ENCODE measurements at places on chromosomes 2 and 18.
A peak's percentile ranks its signal among the peaks of the same experiment; 100 is the strongest.

DNA sequence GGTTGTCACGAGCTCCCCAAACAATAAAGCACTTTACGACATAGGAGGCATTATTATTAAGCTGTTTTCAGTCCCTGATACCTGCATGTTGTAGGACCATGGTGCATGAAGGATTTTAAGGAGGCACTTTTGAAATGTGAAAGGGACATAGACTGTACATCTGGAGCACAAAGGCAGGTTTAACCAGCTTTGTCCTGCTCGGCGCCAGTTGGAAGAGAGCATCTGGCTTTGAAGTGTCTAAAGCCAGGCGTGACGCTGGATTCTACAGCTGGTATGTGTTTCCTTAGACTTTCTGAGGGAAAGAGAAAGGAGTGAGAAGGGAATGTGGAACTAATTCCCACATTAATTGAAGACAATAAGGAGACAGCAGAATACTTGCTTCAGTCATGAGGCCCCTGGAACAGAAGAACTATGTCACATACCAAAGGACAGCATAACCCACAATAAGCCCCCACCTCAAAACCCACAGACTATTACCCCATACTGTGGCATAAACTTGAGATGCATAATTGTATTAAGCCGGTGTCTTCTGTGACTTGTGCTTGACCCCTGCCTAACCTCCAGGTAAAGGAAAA, 381.0 kb upstream of the MEX3C start:
- DNase-seq: no peak

- no peak for DNase-seq
Measured at GRCh38 chr18:61397222-61397621, 64.0 kb downstream of the CDH20 start.

GRCh38 chr2:79972661-79973060, 331.9 kb downstream of the LRRTM1 start:
- no peak for DNase-seq

DNA sequence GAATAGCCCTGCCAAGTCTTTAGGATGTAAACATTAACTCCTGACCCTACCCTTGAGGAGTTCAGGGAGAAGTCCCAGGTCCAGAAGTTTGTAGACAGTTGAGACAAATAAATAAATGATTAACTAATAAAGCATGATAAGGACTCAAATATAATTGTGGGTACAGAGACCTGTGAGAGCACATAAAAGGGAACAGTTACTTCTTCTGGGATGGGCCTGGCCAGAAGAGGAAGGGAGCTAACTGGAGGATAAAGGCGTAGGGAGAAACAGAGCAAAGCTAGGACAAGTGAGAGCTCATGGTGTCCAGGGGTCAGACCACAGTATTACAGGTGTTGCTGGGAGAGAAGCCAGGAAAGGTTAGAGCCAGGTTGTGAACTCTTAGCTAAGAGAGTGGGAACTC, 3.0 kb downstream of the LCLAT1 start:
- no peak for DNase-seq

GRCh38 chr2:72676341-72677025, 149.3 kb downstream of the EXOC6B start:
- no peak for DNase-seq

- DNase-seq: no peak
Measured at GRCh38 chr2:75431276-75431675, 129.5 kb downstream of the EVA1A start.

DNA sequence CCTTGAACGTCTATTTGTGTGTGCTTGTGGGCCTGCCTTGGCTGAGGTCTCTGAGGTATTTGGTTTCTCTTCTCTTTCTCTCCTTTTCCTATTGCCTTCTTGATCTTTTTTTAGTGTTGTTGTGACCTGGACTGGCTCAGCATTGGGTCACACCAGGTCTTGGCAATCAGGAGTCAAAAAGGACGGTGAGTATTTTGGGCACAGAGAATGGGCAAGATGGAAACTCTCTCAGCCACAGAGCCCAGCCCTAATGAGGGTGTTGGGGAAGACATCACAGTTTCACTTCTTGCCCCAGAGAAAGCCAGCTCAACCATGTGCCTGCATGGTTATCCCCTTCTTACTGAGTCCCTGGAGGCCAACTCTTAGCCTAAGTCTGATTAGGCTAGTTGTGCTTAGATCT, 13.7 kb upstream of the INO80C start:
- DNase-seq: no peak

- DNase-seq: no peak
Measured at GRCh38 chr2:118250463-118250862, 162.2 kb downstream of the INSIG2 start.

GRCh38 chr2:237261327-237261726, 152.6 kb downstream of the COL6A3 start:
- no peak for DNase-seq

DNA sequence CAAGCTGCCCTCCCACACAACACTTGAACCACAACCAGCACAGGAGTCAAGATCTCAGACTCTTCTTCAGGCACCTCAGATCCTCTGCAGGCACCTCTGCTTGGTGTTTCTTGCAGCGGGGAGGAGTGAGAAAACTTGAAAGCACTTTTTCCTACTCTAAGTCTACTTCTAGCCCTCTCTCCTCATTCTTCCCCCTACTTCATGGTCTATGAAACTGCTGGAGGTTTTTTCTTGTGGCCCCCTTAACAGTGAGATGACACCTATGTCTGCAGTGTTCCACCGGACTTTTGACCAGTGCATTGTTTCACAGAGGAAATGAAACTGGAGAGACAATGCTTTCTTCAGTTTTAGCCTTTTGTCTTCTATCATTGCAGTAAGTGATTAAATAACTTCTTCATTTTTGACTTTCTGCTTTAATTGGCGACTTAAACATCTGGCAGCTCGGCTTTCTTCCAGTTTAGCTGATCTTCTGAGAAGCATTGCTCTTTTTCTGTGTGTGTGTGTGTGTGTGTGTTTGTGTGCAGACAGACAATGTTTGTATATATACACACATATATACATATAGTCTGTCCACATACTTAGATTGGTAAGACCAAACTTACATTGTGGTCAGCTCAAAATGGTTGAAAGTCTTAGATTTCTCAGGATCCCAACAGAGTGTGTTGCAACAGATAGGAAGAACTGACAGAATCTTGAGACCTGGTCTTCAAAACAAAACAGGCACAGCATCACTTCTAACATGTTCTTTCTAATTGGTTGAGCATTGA, 1474.0 kb upstream of the TMEFF2 start:
- no peak for DNase-seq

GRCh38 chr2:71551631-71551915, 98.2 kb downstream of the DYSF start:
- DNase-seq: no peak

DNA sequence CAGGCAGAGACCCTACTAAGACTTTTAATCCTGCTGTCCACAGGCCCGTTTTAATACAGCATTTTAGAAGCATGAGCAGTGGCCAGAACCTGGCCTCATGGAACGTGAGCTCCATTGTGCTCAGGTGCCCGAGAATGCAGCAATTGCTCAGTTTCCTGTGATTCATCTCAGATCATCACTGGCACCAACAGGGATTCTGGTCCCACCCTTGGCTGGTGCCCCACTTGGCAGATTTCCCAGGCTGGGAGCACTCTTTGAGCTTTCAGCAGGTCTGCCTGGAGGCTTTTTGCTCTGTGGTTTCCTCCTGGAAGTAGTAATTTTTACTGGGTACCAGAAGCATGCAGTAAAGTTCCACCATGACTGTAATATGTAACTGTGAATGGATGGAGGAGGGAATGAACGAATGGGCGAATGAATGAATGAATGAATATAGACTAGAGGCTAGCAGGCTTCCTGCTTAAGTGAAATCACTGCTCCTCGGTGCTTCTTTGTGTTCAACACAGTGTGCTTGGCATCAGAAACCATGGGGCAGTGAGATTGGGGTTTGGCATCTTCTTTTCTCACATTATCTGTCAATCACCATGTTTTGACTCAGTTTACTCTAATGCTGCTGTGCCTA, 312.9 kb downstream of the PRKCE start:
- DNase-seq: peak; percentile 1

DNA sequence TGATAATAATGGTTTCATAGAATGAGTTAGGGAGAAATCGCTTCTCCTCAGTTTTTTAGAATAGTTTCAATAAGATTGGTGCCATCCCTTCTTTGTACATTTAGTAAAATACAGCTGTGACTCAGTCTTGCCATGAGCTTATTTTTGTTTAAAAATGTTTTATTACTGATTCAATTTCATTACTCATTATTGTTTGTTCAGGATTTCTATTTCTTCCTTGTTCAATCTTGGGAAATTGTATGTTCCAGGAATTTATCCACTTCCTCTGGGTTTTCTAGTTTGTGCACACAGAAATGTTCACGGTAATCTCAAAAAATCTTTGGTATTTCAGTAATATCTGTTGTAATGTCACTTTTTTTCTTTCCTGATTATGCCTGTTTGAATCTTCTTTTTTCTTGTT, 371.5 kb upstream of the SETBP1 start:
- DNase-seq: no peak

GRCh38 chr2:144015036-144015435, 504.9 kb downstream of the ZEB2 start:
- DNase-seq: no peak

- DNase-seq: no peak
Measured at GRCh38 chr2:152468899-152469692, 134.1 kb downstream of the FMNL2 start.

DNA sequence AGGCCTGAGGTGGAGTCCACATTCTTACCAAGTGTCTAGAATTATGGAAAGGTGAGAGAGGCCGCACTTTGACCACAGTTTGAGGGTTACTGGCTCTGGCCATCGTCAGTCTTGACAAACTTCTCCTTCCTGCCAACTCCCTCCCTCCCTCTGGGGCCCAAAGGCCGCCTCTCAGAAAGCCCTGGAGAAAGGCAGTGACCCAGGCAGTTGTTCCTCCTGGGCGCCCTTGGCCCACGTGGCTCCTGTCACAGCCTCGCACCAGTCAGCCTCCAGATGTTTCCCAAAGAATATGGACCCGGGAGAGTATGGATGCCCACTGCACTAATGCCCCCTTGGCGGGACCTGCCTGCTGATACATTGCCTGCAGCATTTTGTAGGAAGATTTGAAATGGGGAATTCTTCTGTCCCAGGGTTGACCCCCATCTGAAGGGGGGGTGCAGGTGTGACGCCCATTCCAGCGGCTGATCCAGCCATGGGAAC, 61.7 kb downstream of the ASB1 start:
- DNase-seq: no peak

- DNase-seq: no peak
Measured at GRCh38 chr2:16071865-16072637, 131.7 kb downstream of the MYCN start.

DNA sequence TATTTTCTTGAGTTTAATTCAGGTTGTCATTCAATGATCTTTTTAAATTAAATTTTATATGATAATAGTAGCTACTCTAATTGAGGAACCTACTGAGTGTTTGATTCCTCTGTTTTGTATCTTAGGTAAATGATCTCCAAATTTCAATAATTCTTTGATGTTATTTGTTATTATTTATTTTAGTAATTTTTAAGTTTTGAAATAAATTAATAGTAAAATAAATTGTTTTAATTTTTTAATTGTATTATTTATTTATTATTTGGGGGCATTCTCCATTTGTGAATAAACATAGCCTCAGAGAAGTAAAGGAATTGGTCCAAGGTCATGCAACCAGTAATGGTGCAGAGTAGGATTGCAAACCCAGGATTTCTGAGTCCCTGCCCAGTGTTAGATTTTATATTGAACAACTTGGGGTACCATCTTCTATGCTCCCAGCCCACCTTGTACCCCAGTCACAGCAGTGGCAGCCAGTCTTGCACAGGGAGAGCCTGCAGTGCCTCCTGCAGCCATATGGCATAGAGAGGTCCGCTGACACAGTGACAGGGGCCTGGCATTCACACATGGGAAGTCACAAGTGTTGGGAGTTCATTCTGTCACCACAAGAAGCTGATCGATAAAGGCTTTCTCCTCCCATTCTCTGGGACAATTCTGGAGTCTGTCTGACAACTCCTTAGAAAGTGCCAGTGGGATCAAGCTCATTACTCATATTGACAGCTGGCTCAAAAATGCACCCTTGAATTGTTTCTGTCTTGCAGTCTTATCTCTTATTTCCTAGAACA, 110.0 kb upstream of the ETAA1 start:
- DNase-seq: no peak

GRCh38 chr2:96831679-96832078, 12.1 kb downstream of the ANKRD23 start:
- no peak for DNase-seq

- no peak for DNase-seq
Measured at GRCh38 chr2:38598200-38598990, 4.3 kb downstream of the HNRNPLL start.

GRCh38 chr2:55705027-55705653, 11.5 kb upstream of the PNPT1 start:
- DNase-seq: no peak

- no peak for DNase-seq
Measured at GRCh38 chr2:212940816-212941215, 210.6 kb downstream of the IKZF2 start.

DNA sequence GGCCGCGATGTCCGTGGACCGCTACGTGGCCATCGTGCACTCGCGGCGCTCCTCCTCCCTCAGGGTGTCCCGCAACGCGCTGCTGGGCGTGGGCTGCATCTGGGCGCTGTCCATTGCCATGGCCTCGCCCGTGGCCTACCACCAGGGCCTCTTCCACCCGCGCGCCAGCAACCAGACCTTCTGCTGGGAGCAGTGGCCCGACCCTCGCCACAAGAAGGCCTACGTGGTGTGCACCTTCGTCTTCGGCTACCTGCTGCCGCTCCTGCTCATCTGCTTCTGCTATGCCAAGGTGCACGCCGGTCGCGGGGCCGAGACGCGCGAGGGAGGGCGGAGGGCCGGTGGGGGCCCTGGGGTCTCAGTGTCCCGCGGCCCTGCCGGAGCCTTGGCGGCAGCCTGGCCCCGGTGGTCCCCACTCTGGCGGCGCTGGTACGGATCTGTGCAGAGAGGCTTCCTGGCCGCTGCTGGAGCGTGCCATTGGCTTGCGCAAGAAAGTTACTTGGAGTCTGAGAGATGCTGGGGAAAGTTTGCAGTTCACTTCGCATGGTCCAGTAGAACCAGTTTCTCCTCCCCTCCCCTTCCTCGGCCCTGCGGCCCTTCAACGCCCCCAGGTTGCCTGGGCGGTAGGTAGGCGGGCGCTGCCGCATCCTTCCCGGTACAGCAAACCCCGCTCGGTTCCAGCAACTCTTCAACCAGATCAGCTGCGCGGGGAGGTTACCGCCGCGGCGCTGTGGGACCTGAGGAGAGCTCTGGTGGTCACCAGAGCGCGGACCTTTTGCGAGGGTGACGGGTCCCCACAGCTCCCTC, 1.5 kb downstream of the GALR1 start:
- no peak for DNase-seq

- no peak for DNase-seq
Measured at GRCh38 chr2:175309799-175310198, 128.3 kb upstream of the ATP5MC3 start.

DNA sequence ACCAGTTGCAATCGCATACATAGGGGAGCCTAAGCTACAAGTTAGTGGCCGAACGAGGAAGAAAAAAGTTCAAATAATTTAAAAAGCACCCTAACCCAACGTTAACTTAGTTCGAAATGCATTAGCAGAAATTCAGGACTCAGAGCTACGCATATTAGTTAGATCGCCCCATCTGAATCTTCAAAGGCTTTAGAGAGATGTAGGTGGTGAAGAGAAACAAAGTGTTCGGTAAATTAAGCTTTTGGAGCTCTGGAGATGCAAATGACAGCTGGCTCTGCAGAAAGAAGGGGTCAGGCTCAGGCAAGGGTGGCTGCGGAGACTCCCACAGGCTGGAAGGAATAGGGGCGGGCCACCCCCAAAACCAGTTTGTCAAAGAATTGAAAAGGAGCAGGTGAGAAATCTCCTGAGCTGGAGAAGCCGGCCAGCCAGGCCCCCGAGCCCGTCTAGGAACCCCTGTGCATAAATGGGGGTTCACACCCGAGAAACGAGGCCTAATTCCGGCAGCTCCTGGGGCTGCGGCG, 621 bp downstream of the TXNL1 start:
- DNase-seq: no peak

- DNase-seq: no peak
Measured at GRCh38 chr18:79047556-79048244, 21.5 kb upstream of the ATP9B start.
